ENCODE measurements at places on chromosomes 1 and 21.

DNA sequence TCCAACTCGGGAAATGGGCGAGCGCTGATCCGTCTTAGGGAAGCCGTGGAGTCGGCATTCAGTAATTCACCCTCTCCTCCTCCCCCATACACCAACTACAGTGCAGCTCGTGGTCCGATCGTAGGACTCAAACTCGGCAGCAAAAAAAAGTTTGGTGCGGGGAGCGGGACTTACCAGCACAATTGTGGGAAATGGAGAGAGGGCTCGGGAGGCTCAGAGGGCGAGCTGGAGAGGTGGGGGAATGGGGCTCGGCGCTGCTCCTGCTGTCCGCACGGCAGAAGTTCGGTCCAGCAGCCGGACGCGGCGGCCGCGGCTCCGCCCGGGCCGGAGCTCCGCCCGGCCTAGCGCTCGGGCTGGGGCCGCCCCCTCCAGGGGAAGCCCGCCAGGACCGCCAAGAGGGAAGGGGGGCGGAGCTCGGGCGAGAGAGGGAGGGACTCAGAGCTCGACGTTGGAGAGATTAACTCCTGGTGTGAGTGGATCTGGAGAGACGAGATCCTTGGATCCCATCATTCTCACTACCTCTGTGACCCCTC is 676 bp upstream of the PIAS3 start:
- peak; percentile 82 for DNase-seq

GRCh38 chr21:28250946-28251345 is 741.7 kb downstream of the LTN1 start:
- DNase-seq: no peak

GRCh38 chr1:218182455-218182854 is 102.6 kb upstream of the RRP15 start:
- DNase-seq: no peak

DNA sequence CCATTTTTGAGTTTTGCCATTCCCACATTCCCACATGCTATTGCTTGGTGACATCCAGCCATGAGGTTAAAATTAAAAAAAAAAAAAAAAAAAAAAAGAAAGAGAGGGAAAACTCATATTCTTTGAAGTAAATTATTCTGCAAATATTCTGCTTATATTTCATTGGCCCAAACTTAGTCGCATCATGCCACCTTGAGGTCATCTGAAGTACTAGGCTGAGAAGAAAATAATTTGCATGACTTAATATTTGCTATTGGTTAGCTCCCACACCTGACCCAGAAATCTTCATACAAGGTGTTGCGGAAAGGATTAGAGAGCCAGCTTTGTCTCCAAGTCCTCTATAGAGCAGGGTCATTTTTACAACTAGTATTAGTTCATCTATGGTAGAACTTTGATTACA is 2206.0 kb downstream of the MRPL39 start:
- DNase-seq: peak; percentile 3

GRCh38 chr1:239719642-239720258 is 333.4 kb downstream of the CHRM3 start:
- DNase-seq: no peak

- DNase-seq: no peak
Measured at GRCh38 chr1:155009221-155009711, 6.7 kb downstream of the ZBTB7B start.
